ENCODE measurements at places on chromosomes 1 and 21. TPM values are rescaled to one million over a fixed set of nuclear protein-coding genes. Genes with fewer than 3 reads are reported as not detected.

GRCh38 chr1:246800756-246801155 is 76.5 kb downstream of the SCCPDH start:
- H3K4me3 ChIP-seq: no peak overlapping the region
- H3K36me3 ChIP-seq: no peaks in the 10 kb centered on the region
- H3K27ac ChIP-seq: no peak overlapping the region
- H3K4me1 ChIP-seq: no peaks in the 10 kb centered on the region

DNA sequence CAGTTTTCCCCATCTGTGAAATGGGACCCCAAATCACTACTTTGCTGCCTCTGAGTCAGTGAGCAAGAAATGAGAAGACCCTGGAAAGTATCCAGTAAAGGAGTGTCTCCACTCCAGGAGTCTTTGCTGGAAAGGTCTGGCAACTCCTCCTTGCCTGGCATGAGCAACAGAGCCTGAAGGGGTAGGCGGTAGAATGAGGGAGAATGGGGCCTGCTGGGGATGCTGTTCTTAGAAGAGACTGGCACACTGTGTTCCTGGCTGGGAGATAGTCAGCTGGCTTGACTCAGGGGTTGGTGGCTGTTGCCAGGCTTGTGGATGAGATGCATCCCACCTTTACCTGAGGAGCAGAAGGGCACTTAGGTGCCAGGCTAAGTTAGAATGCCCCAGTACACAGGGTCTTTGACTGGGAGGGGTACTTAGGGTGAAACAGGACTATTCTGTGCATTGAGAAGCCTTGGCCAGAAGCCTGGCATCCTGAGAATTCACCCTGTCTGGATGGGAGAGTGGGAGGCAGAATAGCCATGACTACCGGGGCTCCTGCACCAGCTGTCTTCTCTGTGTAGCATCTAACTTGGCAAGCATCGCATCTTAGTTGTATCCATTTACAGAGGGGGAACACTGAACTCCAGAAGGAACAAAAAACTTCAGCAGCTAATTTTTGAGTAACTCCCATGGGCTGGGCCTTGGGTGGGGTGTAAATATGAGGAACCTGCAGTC is 2.5 kb downstream of the MFSD2A start:
- no peak for DNase-seq
- no peak overlapping the region for H3K27ac ChIP-seq
- no peaks in the 10 kb centered on the region for H3K27me3 ChIP-seq
- no peaks in the 10 kb centered on the region for H3K36me3 ChIP-seq
- H3K4me3 ChIP-seq: no peak overlapping the region

MARK1 gene
- total RNA-seq: 12.7 TPM

FAM131C gene
- not detected for total RNA-seq

- H3K4me1 ChIP-seq: peaks cover 26% of the 10 kb centered on the region
- H3K27ac ChIP-seq: no peak within 1 kb of the TSS
- DNase-seq: peak; percentile 64
- no peak within 1 kb of the TSS for H3K4me3 ChIP-seq
- H3K27me3 ChIP-seq: peaks cover 35% of the 10 kb centered on the region
Measured at GRCh38 chr21:42315296-42315891, at the start of gene TFF3. TFF3 (minus strand) TSS chr21:42315409; CDS start chr21:42315374, 35 bp downstream.

OLIG2 gene
- not detected for total RNA-seq

DNA sequence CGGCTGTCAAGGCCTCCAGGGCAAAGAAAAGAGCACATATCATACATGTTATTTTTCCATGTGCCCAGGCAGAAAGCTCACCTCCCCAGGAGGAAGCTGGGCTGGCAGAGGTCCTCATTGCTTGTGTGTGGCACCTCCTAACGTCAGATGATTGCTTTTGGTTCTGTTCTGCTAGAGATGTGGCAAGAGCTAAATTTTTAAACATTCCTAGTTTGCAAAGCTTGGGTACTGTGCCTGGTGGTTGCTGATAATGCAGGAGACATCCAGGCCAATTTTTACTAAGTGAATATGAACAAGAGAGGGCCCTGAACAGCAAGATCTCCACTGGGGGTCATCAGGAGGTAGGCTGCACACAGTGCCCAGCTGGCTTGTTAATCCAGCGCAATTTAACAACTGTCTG is 93.9 kb downstream of the TBX19 start:
- H3K27me3 ChIP-seq: no peaks in the 10 kb centered on the region
- peaks cover 3% of the 10 kb centered on the region for H3K4me1 ChIP-seq
- no peak for DNase-seq
- no peaks in the 10 kb centered on the region for H3K36me3 ChIP-seq

Data from stomach (tissue), 19 donors.